HepG2 (cell line): ENCODE measurements at places on chromosomes 11 and 22.
A peak's percentile ranks its signal among the peaks of the same experiment; 100 is the strongest.

GRCh38 chr22:40241200-40241763, 63.6 kb downstream of the TNRC6B start:
- no peak overlapping the region for H3K27ac ChIP-seq
- DNase-seq = no peak
- H3K4me1 ChIP-seq = no peaks in the 10 kb centered on the region

DNA sequence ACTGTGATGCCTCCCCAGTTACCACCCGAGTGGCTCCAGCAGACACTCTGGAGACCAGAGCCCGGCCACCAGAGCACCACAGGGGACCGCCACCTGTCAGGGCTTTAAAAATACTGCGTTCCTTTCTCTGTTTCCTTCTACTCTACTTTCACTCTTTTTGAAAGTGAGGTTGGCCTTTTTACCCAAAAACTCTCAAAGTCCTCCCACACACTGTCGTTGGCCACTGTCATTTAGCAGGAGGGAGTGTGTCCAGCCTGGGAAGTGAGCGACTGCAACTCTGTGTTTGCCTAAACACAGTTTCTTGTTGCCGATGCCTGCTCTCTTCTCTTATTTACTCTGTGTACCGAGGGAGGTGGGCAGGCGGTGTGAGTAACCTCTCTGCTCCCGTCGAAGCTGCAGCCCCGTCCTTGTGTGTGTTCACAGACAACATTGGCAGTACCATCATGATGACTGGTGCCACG, 90.8 kb upstream of the CLDN5 start:
- DNase-seq = no peak
- H3K4me1 ChIP-seq = 0 out of 2 replicates have a peak, but pooled peaks cover 5% of the 10 kb centered on the region
- peaks cover 55% of the 10 kb centered on the region; the same call in 2 of the 3 replicates for H3K27me3 ChIP-seq

DNA sequence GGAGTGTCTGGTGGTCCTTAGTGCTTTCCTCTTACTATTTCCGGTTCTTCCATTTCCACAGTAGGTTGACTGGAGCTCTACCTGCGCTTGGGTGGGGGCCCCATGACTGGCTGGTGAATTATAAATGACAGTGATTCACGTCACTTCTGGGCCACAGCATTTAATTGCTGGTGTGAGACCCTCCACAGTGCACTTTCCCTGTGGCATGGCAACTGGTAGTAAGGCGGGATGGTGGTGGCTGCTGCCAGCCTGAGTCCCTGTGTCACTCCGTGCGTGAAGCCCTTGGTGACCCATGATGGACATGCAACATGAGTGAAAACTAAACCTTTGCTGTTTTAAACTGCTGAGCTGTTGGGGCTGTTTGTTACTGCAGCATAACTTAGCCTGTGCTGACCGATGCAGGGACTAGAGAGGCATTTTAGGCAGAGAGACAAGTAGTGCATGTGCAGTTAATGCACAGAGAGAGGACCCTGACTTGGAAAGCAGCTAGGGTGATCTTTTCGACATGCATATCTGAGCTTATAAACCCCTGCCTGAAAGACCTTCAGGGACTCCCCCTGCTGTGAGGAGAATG, 3.1 kb downstream of the PRDM11 start:
- DNase-seq = no peak
- H3K36me3 ChIP-seq = no peaks in the 10 kb centered on the region
- peaks cover 26% of the 10 kb centered on the region for H3K4me1 ChIP-seq

- no peak overlapping the region for H3K4me3 ChIP-seq
- H3K4me1 ChIP-seq = peaks cover 27% of the 10 kb centered on the region
- peaks cover 14% of the 10 kb centered on the region for H3K36me3 ChIP-seq
- H3K27me3 ChIP-seq = no peaks in the 10 kb centered on the region
- no peak for DNase-seq
Measured at GRCh38 chr22:23791738-23792645, 5.2 kb downstream of the SMARCB1 start.

DNA sequence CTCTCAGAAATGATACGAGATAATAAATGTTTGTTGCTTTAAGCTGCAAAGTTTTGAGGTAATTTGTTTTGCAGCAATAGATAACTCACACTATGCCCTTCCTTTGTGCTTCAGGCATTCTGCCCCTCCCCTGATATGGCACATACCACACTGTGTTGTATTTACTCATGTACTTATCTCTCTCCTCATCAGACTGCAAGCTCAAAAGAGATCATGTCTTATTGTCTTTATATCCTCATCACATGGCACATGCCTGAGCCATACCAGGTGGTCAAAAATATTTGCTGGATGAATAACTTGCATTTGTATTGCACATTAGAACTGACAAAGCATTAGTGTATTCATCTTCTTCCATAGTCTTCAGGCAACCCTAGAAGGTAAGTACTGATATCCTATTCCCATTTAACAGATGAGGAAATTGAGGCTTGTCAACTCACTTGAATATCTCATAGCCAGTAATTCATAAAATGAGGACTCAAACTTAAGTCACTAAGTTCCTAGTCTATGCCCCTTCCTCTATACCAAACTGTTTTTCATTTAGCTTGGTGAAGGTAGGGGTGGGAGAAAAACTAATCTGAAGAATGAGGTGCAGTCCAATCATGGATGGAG, 83.9 kb upstream of the EED start:
- no peaks in the 10 kb centered on the region for H3K27me3 ChIP-seq
- no peak overlapping the region for H3K4me3 ChIP-seq
- H3K36me3 ChIP-seq = no peaks in the 10 kb centered on the region
- DNase-seq = peak; percentile 76
- no peak overlapping the region for H3K27ac ChIP-seq

DNA sequence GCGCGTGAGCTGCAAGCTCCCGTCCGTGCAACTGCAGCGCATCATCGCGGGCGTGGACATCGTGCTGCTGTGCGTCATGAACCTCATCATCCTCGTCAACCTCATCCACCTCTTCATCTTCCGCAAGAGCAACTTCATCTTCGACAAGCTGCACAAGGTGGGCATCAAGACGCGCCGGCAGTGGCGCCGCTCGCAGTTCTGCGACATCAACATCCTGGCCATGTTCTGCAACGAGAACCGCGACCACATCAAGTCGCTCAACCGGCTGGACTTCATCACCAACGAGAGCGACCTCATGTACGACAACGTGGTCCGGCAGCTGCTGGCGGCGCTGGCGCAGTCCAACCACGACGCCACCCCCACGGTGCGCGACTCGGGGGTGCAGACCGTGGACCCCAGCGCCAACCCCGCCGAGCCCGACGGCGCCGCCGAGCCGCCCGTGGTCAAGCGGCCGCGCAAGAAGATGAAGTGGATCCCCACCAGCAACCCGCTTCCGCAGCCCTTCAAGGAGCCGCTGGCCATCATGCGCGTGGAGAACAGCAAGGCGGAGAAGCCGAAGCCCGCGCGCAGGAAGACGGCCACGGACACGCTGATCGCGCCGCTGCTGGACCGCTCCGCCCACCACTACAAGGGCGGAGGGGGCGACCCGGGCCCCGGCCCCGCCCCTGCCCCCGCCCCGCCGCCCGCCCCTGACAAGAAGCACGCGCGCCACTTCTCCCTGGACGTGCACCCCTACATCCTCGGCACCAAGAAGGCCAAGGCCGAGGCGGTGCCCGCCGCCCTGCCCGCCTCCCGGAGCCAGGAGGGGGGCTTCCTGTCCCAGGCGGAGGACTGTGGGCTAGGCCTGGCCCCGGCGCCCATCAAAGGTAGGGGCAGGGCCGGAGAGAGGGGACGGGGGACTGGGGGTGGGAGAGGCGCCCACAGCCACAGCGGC, 7.3 kb downstream of the PANX2 start:
- no peak overlapping the region for H3K4me3 ChIP-seq
- no peaks in the 10 kb centered on the region for H3K36me3 ChIP-seq
- peaks cover 6% of the 10 kb centered on the region for H3K4me1 ChIP-seq
- no peak overlapping the region for H3K27ac ChIP-seq
- H3K27me3 ChIP-seq = no peaks in the 10 kb centered on the region; the same call in 1 of the 2 replicates

DNA sequence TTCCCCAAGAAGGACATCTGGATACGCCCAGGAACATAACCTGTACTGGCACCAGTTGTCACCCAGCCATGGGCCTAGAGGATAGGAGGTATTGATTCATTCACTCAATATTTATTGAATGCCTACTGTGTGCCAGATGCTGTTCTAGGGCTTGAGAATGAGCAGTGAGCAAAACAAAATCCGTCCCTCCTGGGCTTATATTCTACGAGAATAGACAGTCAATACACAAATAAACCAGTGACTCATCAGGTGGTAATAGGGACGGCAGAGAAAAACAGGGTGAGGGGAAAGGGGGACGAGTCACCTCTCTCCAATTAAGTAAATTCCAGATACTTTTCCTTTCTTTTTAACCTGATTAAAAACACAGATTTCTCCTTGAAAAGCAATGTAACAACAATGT, 103.5 kb downstream of the MICAL2 start:
- H3K36me3 ChIP-seq = no peaks in the 10 kb centered on the region
- no peak overlapping the region for H3K27ac ChIP-seq
- H3K4me3 ChIP-seq = no peak overlapping the region
- H3K4me1 ChIP-seq = peaks cover 28% of the 10 kb centered on the region
- no peaks in the 10 kb centered on the region for H3K27me3 ChIP-seq

- H3K4me3 ChIP-seq = no peak overlapping the region
- H3K4me1 ChIP-seq = no peaks in the 10 kb centered on the region
- H3K36me3 ChIP-seq = no peaks in the 10 kb centered on the region
- no peak overlapping the region for H3K27ac ChIP-seq
- peaks cover 16% of the 10 kb centered on the region; the same call in 2 of the 3 replicates for H3K27me3 ChIP-seq
- DNase-seq = no peak
Measured at GRCh38 chr11:32259641-32260081, 168.8 kb downstream of the RCN1 start.

DNA sequence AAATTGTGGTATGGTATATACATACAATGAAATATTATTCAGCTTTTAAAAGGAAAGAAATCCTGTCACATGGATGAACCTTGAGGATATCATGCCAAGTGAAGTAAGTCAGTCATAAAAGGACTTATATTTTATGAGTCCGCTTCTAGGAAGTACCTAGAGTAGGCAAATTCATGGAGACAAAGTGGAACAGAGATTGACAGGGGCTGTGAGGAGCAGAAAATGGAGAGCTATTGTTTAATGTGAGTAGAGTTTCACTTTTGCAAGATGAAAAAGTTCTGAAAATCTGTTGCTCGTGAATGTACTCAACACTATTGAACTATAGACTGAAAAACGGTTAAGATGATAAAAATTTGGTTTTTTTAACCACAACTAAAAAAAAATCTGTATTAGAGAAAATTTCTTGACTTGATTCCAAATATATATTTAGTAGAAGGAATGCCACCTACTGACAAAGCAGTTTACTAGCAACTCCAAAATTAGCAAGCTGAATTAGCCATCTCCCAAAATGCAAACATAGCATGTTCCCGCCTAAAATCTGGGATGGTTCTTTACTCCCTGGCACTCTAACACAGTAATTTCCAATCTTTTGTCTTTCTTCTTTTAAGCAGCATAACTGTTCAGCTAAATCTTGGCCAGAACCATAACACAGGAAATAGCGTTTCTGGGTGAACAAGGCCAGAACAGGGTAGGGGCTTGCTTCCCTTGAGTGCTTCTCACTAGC, 1.5 kb downstream of the UFD1 start:
- no peaks in the 10 kb centered on the region; the same call in 2 of the 3 replicates for H3K27me3 ChIP-seq
- peak overlapping the region; percentile 97 for H3K4me3 ChIP-seq
- peak; percentile 7 for DNase-seq
- peaks cover 26% of the 10 kb centered on the region for H3K4me1 ChIP-seq
- H3K27ac ChIP-seq = peak overlapping the region; percentile 97
- H3K36me3 ChIP-seq = peaks cover 24% of the 10 kb centered on the region

- no peak for DNase-seq
- H3K27ac ChIP-seq = no peak overlapping the region
- peaks cover 5% of the 10 kb centered on the region; the same call in 2 of the 3 replicates for H3K36me3 ChIP-seq
- no peak overlapping the region for H3K4me3 ChIP-seq
- peaks cover 19% of the 10 kb centered on the region for H3K4me1 ChIP-seq
Measured at GRCh38 chr11:63883791-63884190, 33.2 kb downstream of the RCOR2 start.

DNA sequence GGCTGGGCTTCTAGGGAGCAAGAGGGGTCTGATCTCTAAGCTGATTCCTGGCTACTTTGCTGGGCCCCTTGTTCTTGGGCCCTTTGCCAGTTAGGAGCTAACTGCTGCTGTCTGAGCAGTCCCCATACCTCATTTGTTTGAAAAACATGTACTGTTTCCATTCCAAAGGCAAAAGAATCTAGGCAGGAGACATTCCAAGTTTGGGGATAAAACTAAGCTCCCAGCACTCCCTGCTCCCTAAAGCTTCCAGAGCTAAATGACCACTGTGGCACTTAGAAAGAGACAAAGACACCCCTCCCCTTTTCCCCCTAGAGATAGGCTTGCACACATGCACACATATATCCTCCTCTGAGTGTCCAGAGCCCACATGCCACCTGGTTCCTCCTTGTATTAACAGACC, 22.7 kb upstream of the RRM1 start:
- no peak overlapping the region for H3K27ac ChIP-seq
- H3K36me3 ChIP-seq = peaks cover 11% of the 10 kb centered on the region
- no peaks in the 10 kb centered on the region for H3K4me1 ChIP-seq

GRCh38 chr11:18632841-18633240, 1.3 kb downstream of the SPTY2D1 start:
- no peaks in the 10 kb centered on the region for H3K36me3 ChIP-seq
- H3K27me3 ChIP-seq = no peaks in the 10 kb centered on the region
- DNase-seq = no peak
- peaks cover 12% of the 10 kb centered on the region for H3K4me1 ChIP-seq
- H3K4me3 ChIP-seq = peak overlapping the region; percentile 80

- DNase-seq = no peak
- H3K27ac ChIP-seq = no peak overlapping the region
- no peak overlapping the region for H3K4me3 ChIP-seq
- peaks cover 47% of the 10 kb centered on the region; the same call in 2 of the 3 replicates for H3K27me3 ChIP-seq
- H3K36me3 ChIP-seq = no peaks in the 10 kb centered on the region
Measured at GRCh38 chr11:2289350-2289749, 12.4 kb downstream of the C11orf21 start.

GRCh38 chr11:104531075-104531474, 367.1 kb upstream of the PDGFD start:
- H3K4me1 ChIP-seq = no peaks in the 10 kb centered on the region
- no peaks in the 10 kb centered on the region for H3K36me3 ChIP-seq
- no peaks in the 10 kb centered on the region for H3K27me3 ChIP-seq
- H3K4me3 ChIP-seq = no peak overlapping the region
- no peak overlapping the region for H3K27ac ChIP-seq

- no peaks in the 10 kb centered on the region for H3K36me3 ChIP-seq
- no peaks in the 10 kb centered on the region for H3K27me3 ChIP-seq
- no peak overlapping the region for H3K4me3 ChIP-seq
- DNase-seq = peak; percentile 96
Measured at GRCh38 chr11:34667810-34668582, 47.1 kb downstream of the EHF start.
